ENCODE measurements at places on chromosomes 1 and 21.

DNA sequence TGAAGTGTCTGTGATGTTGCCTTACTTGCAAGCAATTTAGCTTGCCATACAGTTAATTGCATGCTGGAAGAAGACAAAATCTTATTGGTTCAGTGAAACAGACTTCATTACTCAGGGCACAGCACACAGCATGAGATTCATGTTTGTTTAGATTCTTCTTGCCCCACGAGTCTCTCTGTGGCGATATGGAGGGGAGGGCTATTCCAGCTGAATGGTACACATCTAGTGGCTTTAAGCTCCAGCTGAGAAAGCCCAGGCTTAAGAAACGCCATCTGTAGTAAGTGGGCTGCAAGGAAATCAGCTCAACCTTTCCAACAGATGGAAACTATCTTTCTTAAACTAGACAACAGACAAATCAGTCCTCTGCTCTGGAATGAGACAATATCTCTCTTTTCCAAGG is 1022.0 kb downstream of the NCAM2 start:
- DNase-seq = no peak

- DNase-seq = no peak
Observed at GRCh38 chr1:203668401-203668800, 41.8 kb downstream of the ATP2B4 start.

- peak; percentile 68 for DNase-seq
Observed at GRCh38 chr1:55214934-55215193, 300 bp downstream of the USP24 start.

GRCh38 chr1:32636914-32637645 is 13.3 kb downstream of the ZBTB8OS start:
- DNase-seq = no peak

DNA sequence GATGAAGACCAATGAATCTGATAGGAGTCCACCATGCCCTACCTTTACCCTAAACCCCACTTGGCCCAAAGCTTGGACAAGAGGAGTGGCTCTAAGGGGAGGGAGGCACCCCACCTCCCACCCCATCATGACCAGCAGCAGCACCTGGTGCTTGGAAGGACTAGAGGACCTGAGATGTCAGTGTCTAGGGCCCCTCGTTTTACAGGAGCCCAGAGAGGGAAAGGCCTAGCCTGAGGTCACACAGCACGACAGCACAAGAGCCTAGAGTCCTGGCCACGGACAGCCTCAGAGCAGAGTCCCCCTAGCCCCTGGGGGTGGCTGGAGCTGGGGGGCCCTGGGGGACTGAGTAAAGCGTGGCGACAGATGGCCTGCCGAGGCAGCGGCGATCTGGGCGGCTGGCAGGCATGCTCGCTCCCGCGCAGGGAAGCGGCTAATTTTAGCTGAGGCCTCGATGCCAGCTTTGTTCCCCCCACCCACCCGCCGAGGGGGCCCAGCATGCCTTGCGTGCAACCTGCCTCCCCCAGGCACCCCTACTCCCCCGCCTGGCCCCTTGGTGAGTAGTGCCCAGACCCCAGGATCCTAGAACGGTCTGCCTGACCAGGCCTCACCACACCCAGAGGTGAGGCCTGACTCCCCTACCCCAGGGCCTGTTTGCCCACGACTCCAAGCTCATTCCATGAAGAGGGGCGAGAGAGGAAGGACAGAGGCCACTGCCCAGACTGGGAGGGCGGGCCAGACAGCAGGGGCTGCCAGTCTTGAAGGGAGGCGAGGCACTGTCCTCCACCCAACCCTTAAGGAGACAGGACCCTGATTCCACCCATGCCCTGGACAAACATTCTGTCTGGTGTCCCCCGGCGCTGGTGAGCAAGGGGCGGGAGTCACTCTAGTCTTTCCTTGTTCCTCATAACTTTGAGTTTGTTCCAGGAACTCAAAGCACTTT is 39.0 kb downstream of the AHDC1 start:
- peak; percentile 78 for DNase-seq

- no peak for DNase-seq
Observed at GRCh38 chr1:209672705-209673630, 2.2 kb upstream of the G0S2 start.

GRCh38 chr21:45993210-45994085 is 11.9 kb downstream of the COL6A1 start:
- DNase-seq = no peak

- no peak for DNase-seq
Observed at GRCh38 chr1:94678202-94678848, 136.8 kb upstream of the F3 start.

DNA sequence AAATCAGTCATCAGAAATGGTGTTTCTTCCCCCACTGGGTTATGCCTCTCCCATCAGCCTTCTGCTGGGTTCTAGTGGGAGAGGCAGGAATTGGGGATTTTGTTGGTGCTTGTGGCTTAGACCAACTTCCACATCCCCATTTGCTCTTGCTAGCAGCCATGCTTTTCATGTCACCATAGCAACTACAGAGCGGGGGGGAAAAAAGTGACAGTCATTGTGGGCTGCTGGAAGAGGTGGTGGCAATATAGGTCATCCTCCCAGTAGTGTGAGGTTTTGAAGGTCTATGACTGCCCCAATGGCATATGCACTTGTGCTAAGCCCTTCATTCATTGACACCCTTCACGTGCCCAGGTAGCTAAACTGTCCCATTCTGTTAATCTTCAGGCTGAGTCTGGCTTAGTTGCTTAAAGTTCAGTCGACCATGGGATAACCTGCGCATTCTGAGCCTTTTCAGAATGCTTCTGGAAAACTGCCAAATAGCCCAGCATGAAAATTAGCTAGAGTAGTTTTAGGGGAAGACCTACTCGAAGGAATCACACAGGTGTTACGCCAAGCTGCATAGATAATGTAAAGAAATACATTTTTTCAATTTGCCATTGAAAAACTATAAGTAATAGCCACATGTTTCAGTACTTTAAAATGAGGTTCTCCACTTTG is 53.7 kb upstream of the ZNF326 start:
- no peak for DNase-seq

- DNase-seq = no peak
Observed at GRCh38 chr1:111281411-111281810, 9.2 kb upstream of the CHIA start.

DNA sequence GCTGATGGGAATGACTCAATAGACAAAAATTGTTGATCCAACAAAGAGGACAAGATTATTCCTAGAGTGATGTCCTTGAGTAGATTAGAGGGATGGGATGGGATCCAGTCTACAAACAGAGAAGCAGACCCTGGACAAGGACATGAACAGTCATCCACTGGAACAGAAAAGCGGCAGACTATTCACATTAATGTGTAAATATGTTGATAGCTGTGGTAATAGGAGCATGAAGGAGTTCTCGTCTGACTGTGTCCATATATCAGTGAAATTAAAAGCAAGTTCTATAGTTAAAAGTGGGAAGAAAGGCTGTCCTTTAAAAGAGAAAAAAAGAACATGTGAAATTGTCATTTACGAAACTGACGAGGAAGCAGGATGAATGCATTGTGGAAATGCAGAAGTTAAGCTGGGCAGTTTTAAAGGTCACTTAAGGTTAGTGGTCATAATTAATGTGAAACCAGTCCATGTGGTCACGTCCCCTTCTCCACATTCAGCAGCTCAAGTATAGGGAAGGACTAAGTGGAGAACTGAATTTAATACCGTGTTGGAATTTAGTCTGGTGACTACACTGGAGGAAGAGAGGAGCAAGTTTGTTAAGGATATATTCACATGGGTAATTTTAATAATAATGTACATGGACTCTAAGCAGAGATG is 62.1 kb downstream of the PIK3R3 start:
- peak; percentile 62 for DNase-seq

DNA sequence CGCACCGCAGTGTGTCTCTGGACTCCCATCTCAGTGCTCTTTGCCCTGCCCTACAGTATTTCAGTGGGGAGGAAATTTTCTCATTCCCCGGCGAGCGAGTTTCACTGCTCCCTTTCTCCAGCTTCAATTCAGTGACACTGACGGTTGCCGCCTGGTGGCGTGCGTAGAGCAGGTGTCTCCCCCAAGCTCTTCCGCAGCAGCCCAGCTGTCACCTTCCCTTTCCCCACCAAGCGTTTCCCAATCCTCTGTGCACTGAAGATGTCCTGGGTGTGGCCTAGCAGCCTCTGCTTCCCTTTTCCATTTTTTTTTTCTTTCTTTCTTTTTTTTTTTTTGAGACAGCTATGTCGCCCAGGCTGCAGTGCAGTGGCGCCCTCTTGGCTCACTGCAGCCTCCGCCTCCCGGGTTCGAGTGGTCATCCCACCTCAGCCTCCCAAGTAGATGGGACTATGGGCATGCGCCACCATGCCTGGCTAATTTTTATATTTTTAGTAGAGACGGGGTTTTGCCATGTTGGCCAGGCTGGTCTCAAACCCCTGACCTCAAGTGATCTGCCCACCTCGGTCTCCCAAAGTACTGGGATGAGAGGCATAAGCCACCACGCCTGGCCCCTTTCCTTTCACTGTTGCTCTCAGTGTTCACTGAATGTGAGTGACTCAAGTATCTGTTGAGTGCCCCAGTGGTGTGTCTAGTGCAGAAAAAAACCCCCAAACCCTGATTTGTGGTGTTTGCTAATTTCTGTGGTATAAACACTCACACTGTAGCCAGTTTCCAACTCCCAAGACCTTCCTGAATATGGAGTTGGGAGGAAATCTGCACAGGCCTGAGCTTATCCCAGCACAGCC is 30.1 kb downstream of the TNFRSF1B start:
- DNase-seq = peak; percentile 68

DNA sequence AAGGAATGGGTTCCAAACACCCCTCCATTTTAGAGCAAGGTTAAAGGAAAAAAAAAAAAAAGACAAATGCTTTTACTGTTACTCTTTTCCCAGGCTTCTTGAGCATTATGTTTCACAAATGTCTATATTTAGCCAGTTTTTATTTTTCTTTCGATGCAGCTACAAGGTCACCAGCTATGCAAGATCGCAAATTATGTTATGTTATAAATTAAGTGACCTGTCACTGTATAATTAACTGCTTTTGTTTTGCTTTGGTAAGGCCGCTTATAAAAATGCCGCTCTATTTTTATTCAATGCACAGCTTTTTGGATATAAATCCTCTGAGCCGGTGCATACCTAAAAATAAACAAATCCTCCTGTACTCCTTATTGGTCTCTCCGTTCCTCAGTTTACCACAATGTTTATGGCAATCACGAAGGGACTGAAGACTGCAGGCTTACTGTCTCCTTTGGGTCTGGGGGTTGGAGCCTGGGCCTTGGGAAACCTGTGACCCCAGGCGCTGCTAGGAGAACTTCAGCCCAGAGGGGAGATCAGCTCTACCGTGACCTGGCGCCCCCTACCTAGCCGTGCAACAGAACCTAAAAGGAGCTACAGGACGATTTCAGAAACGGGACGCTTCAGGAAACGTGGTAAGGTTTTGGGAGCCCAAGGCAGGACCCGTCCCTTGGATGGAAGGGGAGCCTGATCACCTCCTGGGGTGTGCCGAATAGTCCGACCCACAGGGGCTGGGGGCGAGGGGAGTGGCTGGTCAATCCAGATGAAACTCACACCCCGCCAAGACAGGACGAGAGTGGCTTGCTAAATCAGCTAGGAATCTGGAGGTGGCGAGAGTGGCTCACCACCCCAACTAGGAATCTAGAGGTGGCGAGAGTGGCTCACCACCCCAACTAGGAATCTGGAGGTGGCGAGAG is 101.2 kb upstream of the CD55 start:
- no peak for DNase-seq

DNA sequence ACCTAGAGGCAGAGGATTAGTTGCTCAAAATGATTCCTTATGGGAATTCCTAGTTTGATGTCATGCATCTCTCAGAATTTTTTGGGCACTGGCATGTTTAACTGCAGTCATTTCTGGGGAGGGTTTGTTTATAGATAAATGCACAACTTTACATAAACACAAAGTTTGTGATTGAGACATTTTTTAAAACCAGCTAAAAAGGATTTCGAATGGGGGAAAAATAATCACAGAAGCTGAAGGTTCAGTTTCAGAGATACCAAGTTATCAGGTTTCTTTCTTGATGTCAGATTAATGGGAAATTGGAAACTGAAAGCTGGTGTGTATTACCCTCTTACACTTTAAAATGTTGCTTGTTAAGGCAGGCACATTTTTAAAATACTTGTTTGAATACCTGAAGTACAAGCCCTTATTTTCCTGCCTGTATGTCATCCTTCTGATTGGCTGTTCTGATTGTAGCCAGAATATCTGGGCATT is 72.1 kb downstream of the DISP1 start:
- no peak for DNase-seq

- DNase-seq = no peak
Observed at GRCh38 chr1:2115008-2115641, 64.9 kb downstream of the PRKCZ start.

- peak; percentile 28 for DNase-seq
Observed at GRCh38 chr21:44065428-44065827, 41.8 kb upstream of the PWP2 start.

- DNase-seq = no peak
Observed at GRCh38 chr1:163191301-163191700, 11.4 kb downstream of the RGS5 start.

GRCh38 chr1:203186446-203187303 is at the start of gene CHI3L1:
CHI3L1 (minus strand) TSS chr1:203186704; CDS start chr1:203186623, 81 bp downstream.
- no peak for DNase-seq

DNA sequence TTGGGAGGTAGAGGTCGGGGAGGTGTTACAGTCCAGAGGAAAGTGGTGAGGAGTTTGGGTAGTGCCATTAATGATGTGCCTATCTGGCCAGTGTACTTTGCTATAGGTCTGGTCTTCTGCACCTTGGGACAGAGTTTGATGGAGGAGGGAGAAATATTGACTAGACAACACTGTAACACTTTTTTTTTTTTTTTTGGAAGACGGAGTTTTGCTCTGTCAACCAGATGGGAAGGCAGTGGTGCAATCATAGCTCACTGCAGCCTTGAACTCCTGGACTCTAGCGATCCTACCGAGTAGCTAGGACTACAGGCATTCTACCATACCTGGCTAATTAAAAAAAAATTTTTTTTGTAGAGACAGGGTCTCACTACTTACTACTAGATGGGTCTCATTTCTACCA is 1.9 kb downstream of the SCP2 start:
- DNase-seq = no peak

DNA sequence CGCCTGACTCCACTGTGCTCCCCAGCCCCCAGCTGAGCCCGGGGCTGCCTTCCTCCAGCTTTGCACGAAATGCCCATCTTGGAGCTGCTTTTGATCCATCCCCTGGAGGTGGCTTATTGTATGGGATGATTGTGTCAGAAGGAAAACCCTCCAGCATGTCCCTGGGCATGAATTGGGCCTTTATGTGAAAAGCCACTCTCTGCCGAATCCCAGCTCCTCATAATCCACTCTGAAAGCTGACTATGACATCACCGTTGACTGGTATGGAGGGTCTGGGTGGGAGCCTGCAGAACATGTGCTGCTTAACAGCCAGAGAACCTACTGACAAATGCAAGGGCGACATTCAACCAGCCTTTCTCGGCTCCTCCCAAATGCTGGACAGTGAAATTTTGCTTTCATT is 74.6 kb downstream of the NENF start:
- DNase-seq = no peak

GRCh38 chr21:25986928-25987327 is 183.6 kb downstream of the APP start:
- DNase-seq = peak; percentile 35
